Central memory CD4-positive, alpha-beta T cell (primary cell): ENCODE measurements at places on chromosomes 5 and 9.

DNA sequence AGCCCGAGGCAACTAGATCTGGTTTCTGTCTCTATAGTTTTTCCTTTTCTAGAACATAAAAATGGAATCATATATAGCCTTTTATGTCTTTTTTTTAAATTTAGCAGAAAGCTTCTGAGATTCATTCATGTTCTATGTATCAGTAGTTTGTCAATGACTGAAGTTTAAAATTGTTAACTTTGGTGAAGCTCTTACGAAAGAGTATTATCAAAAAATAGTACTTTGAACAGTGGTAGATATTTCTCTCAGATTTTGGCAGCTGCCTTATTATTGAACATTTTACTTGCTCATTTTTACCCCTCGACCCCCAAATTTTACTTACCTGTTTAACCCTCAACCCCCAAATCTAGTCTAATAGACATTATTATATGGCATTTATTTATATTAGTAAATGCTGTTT lies 10.2 kb downstream of the NIPBL start:
- DNase-seq, result no peak

GRCh38 chr9:1440256-1440655 lies 390.1 kb downstream of the DMRT2 start:
- DNase-seq, result no peak

- DNase-seq, result no peak
Measured at GRCh38 chr5:109956884-109957283, 267.2 kb downstream of the MAN2A1 start.

DNA sequence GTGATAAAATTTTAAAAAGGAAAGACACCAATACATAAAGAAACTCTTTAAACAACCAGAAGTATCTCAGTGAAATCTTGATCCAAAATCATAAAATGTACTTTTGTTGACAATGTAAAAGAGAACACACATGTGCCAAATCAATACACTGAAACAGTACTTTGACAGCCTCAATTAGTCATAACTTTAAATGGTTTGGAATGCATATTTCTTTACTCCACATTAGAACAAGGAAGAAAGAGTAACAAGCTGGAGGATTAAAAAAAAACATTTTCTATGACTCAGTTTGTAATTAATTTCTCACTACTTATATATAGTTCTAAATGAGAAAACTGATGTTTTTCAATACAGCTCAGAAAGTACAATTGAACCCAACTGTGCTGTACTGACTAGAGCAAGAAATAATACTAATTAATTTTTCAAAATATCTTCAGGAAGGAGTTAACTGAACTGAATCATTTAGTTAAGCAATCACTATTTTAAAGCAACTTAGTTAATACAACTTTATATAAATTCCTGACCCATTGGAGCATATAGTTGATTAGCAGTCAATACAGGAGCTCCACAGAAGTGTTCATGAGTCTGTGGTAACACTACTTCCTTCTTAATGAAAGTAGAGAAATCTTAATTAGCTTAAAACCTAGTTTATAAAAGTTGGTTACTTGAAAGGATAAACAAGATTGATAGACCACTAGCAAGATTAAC lies 101.0 kb downstream of the NR3C1 start:
- no peak for DNase-seq

- DNase-seq, result peak; percentile 85
Measured at GRCh38 chr5:177429248-177430040, 3.0 kb downstream of the GRK6 start.

- no peak for DNase-seq
Measured at GRCh38 chr5:180641566-180641900, 7.9 kb downstream of the FLT4 start.

DNA sequence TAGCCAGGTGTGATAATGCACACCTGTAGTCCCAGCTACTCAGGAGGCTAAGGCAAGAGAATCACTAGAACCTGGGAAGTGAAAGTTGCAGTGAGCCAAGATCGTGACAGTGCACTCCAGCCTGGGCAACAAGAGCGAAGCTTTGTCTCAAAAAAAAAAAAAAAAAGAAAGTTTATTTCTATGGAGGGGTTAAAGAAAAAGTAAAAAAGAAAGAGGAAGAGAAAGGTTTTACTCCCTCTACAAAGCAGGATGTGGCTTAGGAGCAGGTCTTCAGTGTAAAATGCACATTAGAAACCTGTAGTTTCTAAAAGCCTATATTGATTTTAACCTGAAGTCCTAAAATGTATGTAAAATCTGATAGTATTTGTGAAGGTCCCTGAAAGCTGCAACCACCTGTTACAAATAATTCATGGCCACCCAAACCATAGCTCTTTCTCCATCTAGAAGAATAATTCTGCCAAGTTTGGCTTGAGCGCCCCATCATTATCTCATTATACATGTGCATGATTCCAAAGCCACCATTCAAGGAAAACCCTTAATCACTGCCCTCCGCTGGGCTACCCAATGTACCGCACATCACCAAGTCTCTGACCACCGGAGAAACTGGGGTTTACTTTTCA lies 3.4 kb downstream of the FNBP1 start:
- DNase-seq, result peak; percentile 56

GRCh38 chr5:68110264-68110663 lies 105.3 kb upstream of the PIK3R1 start:
- no peak for DNase-seq

- no peak for DNase-seq
Measured at GRCh38 chr9:131420980-131421624, 27.2 kb downstream of the PRRC2B start.

- no peak for DNase-seq
Measured at GRCh38 chr5:150042459-150042858, 41.9 kb downstream of the HMGXB3 start.

- no peak for DNase-seq
Measured at GRCh38 chr5:96076451-96076850, 114.8 kb upstream of the ELL2 start.

DNA sequence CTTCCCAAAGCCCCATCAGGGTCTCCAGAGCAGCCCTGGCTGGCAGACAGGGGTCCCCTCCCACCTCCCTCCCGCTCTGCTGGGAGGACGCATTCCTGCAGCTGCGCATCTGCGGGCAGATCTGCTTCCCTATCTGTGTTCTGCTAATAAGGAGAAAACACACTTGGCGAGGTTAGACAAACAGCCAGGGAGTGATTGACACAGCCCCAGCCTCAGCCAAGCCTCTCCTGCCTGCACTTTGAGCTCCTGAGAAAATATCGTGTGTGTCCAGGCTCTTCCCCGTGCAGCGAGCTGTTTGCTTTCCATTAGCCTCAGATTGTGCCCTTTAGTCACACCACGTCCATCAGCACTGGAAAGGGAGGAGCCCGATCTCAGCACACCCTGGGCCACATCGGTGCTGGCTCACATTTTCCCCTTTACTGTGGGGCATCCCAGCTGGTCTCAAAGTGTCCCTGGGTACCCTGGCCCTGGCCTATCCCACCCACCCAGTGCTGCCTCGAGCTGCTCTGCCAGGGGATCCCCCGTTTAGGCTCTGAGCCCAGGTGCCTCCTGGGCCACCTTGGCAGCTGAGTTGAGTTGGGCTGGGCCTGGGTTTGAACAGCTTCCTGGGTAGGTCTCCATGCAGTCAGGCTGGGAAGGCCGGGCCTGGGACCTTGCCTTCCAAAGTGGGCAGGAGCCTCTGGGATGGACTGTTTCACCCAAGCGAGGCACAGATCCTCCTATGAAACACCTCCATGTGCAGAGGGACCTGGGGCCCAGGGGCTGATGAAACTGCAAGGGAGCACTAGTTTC lies 61.1 kb downstream of the BARX1 start:
- DNase-seq, result no peak

GRCh38 chr5:124783794-124784193 lies 37.4 kb upstream of the ZNF608 start:
- DNase-seq, result no peak

GRCh38 chr5:175696139-175696854 lies 38.4 kb downstream of the HRH2 start:
- peak; percentile 61 for DNase-seq

DNA sequence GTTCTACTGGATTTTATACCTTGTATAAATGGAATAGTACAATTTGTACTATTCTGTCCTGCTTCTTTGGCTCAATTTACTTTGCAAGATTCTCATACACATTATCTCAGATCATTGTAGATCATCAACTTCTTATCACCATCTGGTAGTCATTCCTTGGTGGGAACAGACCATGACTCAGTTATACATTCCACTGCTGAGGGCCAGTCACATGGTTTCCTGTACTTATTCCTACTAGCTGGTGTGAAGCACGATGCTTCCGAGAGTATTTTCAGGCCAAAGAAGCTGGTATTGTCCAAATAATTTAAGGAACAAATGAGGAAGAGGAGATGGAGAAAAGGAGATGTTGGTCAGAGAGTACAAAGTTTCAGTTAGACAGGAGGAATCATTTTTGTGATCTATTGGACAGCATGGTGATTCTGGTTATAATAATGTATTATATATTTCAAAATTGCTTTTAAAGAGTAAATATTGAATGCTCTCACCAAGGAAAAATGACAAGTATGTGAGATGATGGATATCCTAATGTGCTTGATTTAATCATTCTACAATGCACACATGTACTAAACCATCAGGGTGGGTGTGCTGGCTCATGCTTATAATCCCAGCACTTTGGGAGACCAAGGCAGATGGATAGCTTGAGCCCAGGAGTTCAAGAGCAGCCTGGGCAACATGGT lies 124.1 kb downstream of the SYK start:
- no peak for DNase-seq

- no peak for DNase-seq
Measured at GRCh38 chr5:172049226-172049796, 42.9 kb upstream of the FBXW11 start.

DNA sequence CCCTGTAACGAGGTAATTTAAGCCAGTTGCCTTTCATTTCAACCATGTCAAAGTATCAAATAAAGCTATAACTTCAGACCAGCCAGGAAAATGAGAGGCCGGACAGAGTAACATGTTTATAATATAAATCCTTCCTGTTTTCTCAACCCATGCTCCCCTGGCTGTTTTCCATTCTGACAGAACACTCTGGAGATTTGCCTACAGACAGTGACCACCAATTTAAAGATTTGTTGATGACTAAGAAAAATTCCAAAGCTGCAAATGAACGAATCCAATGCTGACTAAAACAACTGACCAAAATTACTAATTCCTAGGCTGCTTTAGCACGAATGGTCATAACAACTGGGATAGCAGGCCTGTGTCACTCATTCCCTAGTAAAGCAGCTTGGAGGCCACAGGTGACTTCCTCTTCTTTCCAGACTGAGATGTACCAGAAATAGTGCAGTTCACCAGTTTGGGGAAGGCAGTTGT lies 141.4 kb downstream of the AOPEP start:
- DNase-seq, result no peak

DNA sequence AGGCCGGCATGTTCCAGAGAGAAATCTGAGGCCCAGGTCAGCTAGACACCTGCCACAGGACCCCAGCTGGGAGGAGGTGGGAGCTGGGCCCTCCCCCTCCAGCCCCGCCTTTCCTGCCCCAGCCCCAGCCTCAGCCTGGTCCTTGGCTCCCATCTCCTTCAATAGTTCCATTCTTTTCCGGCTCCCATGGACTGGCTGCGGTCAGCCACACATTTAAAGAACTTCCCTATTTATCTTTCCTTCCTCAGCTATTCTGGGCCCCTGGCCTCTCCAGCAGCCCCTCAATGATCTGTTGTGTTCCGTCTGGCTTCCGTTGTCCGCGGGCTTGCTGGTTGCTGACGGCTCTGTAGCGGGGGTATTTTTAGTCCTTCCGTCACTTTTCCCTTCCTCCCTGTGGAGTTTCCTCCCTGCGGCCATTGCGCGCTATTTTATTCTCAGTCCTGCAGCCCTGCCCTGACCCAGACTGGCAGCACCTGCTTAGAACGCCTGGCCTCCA lies 73.8 kb downstream of the AMBP start:
- DNase-seq, result no peak

- DNase-seq, result no peak
Measured at GRCh38 chr5:154850255-154851062, at the start of gene FAXDC2. TSS of gene FAXDC2 (minus strand) at chr5:154850603. CDS start at chr5:154838178, 12,425 bp downstream.

- no peak for DNase-seq
Measured at GRCh38 chr5:151684690-151685361, 1.9 kb downstream of the SPARC start.

- DNase-seq, result no peak
Measured at GRCh38 chr9:33786681-33787080, 8.7 kb upstream of the PRSS3 start.

- no peak for DNase-seq
Measured at GRCh38 chr9:129698254-129698757, 32.9 kb downstream of the PRRX2 start.

DNA sequence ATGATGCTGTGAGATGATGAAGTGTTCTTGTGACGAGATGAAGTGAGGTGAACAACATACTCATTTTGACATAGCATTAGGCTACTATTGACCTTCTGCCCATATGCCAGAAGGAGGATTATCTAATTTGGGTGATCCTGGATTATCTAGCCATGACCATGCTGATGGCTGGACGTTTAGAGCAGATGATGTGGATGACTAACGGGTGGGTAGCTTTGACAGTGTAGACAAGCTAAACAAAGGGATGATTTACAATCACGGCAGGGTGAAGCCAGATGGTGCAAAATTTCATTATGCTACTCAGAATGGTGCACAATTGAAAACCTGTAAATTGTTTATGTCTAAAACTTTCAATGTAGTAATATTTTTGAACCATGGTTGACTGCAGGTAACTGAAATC lies 2403.4 kb upstream of the ACO1 start:
- DNase-seq, result no peak

DNA sequence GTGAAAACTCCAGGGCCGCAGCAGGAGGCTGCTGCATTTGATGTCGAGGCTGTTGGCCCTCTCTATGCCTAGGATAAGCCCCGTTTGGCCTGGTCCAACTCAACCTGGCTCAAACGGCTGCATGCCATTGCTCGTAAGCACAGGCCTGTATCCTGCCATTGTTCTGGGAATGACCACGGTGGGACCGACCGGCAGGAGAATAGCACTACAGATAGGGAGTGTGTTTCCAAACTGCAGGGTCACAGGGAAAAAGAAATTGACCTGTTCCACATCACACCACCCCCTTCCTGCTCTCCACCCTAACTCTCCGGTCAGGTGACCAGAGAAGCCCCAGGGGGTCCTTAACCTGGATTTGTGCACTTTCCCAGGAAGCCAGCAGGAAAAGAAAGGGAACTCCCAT lies 278.7 kb upstream of the KLF4 start:
- no peak for DNase-seq

GRCh38 chr9:126419475-126419874 lies 92.8 kb downstream of the MVB12B start:
- DNase-seq, result no peak

GRCh38 chr5:139701056-139701741 lies 53.0 kb downstream of the CXXC5 start:
- no peak for DNase-seq

DNA sequence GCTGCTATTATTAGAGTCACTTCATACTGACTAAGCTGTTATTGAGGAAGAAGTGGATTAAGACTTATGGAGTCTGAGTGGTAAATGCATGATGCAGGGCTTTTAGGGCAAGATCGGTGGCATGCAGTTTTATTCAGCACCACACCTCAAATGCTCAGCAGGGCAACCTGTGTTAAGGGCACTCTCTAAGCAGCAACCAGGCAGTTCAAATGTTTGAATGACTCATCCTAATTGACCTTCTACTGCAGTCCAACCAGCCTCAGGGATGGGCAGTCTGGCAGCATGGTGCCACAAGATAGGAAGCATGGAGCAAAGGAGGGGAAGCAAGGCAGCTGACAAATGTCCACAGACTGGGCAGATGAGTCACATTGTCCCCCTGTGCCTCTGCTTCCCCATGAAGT lies 80.2 kb upstream of the MIER3 start:
- no peak for DNase-seq
